Dorsolateral prefrontal cortex (tissue), 122 donors: ENCODE measurements at places on chromosomes 6 and 20. TPM values are rescaled to one million over a fixed set of nuclear protein-coding genes. Genes with fewer than 3 reads are reported as not detected.
A peak's percentile ranks its signal among the peaks of the same experiment; 100 is the strongest.

DNA sequence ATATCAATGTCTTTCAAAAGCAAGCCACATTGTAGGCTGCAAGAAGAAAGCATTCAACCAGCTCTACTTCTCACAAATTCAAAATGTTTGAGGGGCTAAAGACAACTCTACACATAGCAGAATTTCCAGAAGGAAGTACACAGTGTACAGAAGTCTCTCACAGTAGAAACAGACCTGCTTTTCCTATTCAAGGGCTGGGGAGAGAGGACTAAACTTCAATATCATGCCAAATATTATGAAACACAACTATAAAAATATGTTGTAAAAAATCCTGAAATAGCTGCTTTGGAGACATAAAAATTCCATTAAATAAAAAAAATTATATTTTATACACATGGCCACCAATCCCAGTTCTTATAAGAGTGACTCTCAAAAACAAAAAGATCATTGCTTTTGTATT lies 70.8 kb upstream of the IPCEF1 start:
- DNase-seq, result no peak

Gene OXT
- total RNA-seq, result not detected

Gene WFDC2
- 11.7 TPM for total RNA-seq

Gene PSORS1C1
- total RNA-seq, result 1.8 TPM

Gene HTR1B
- total RNA-seq, result 5.4 TPM

Gene SPATS1
- not detected for total RNA-seq

Gene SPEF1
- 5.4 TPM for total RNA-seq

GRCh38 chr6:3997177-3997770 lies 81.7 kb downstream of the FAM217A start:
- no peak for DNase-seq

- peak; percentile 87 for DNase-seq
Observed at GRCh38 chr6:43247114-43247999, 4.1 kb downstream of the TTBK1 start.

DNA sequence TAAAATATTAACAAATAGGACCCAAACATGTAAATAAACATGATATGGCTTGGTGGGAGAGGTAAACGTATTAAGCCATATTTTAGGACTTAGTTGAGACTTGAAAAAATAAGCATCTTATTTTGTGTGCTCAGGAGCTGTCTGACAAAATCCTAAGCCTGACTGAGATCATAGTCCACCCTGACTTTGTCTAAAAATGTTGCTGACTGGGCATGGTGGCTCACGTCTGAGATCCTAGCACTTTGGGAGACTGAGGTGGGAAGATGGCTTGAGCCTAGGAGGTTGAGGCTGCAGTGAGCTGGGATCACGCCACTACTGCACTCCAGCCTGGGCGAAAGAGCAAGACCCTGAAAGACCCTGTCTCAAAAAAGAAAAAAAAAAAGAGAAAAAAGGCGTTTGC lies 52.1 kb downstream of the AIG1 start:
- DNase-seq, result no peak

Gene CNBD2
- total RNA-seq, result 3.9 TPM

DNA sequence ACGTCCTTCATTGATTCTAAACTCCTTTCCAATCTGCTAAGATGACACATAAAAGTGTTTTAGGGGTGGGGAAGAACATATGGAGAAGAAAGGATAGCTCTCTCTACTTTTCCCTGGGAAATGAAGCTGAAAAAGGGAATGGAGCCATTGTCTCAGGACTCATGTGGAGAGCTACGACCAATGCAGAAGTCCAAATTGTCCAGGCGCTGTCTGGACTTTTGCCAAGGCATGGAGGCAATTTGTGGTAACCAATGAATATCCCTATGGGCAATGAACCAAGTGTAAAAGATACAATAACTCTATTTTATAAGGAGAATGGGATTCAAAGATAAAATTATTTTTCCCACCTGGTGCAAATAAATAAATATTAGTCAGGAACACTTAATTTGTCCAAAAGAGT lies 16.1 kb downstream of the FBXL4 start:
- no peak for DNase-seq

- DNase-seq, result no peak
Observed at GRCh38 chr6:156602066-156602385, 175.2 kb upstream of the ARID1B start.

DNA sequence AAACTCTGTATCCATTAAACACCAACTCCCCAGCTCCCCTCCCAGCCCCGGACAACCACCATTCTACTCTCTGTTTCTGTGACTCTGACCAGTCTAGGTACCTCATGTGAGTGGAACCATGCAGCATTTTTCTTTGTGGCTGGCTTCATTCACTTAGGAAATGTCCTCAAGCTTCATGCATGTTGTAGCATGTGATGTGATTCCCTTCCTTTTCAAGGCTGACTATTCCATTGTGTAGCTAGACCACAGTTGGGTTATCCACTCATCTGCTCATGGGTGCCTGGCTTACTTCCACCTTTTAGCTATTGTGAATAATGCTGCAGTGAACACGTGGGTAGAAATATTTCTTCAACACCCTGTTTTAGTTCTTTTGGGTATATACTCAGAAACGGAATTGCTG lies 8.8 kb upstream of the BPHL start:
- no peak for DNase-seq

Gene SLC17A9
- total RNA-seq, result 1.5 TPM

DNA sequence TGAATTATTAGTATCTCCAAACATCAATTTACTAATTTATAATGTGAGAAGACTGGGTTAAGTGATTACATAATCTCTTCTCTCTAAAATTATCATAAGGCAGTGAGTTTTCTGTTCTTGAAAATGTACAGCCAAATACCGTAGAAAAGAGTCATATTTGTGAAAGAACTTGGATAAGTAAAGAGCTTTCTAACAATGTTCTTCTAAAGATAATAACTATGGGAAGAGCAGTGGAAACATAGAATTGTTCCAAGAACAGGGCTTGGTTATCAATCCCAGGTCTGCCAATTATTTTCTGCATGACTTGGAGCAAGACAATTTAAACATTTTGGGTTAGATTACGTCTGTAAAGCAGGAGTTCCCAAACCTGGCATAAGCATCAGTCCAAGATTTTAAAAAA lies 198.1 kb upstream of the SGK1 start:
- DNase-seq, result no peak

Gene GHRH
- not detected for total RNA-seq

DNA sequence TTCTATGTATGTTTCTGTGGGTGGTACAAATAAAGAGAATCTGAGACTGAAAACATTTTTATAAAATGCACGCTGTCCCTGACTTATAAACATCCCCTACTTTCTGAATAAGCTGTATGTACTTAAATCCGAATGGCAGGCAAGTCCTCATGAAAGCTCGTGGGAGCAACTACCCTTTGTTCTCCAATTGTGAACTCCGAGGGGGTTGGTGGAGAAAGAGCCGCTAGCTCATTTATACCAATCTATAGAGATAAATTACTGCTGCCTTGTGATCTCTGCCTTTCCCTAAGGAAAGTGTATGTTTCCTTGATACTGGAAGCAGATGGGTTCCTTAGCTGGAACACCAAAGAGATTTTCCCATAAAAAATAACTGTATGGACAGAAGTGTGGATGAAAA lies 84.5 kb downstream of the GJA10 start:
- DNase-seq, result no peak

GRCh38 chr20:15475483-15475882 lies 1097.8 kb downstream of the KIF16B start:
- peak; percentile 38 for DNase-seq

GRCh38 chr6:150276937-150277742 lies 91.7 kb upstream of the IYD start:
- no peak for DNase-seq

Gene GNRH2
- 2.3 TPM for total RNA-seq

DNA sequence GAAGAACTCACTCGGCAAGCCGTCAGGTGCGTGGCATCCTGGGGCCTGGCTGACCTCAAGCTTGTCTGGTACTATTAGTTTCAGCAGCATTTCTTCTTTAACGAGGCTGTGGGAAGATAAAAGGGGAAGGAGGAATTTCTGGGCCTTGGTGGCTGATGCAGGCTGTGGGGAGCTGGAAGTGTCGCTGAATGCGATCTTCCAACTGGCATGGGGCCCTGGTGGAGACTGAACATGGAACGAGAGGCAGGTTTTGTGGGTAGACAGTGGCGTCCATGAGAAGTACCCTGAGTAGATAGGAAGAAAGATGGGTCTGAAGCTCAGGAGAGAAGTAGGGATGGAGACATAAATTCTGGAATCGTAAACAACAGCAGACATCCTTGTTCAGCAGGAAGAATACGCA lies 23.9 kb downstream of the ERMARD start:
- no peak for DNase-seq

Gene ID1
- total RNA-seq, result 30.8 TPM

DNA sequence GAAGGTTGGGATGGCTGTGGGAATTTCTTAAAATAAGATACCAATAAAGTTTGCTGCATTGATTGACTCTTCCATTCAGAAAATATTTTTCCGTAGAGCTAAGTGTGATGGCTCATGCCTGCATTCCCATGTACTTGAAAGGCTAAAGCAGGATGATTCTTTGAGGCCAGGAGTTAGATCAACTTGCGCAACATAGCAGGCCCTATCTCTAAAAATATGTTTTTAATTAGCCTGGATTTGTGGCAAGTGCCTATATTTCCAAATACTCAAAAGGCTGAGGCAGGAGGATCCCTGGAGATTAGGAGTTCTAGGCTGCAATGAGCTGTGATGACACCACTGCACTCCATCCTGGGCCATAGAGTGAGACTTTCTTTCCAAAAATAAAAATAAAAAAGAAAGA lies 431.2 kb upstream of the PTCHD4 start:
- no peak for DNase-seq

GRCh38 chr20:20207291-20207690 lies 155.0 kb downstream of the CFAP61 start:
- DNase-seq, result no peak

DNA sequence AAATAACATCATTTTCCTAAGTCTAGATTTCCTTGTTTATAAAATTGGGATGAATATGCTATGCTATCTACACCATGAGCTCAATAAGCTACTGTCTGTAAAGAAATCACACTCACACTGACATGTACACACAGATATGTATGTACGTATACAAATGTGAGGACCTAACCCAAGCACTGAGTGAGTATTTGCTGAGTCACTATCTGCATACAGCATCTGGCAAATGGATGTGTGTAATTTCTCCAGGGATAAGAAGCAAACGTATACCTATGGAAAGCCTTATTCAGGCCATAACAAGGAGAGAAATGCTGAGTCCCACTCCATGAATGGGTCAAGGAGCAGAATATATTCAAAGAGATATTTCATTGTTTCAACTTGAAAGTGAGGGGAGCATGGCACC lies 153.9 kb downstream of the LPA start:
- no peak for DNase-seq

DNA sequence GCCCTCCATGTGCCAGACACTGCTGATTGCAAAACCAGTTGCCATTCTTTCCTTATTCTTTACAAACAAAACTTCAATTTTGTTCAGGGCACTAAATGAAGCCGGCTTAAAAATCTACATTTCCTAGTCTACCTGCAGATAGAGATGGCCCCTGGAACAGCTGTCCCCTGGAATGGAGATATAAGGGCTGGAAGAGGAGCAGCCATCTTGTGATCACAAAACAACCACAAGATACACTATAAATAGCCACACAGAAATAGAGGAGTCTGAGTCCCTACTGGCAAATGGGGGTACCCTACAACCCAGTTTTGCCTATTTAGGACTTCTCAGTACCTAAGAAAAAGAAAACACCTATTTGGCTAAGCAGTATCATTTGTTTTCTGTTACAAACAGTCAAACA lies 115.9 kb upstream of the BEND6 start:
- no peak for DNase-seq

DNA sequence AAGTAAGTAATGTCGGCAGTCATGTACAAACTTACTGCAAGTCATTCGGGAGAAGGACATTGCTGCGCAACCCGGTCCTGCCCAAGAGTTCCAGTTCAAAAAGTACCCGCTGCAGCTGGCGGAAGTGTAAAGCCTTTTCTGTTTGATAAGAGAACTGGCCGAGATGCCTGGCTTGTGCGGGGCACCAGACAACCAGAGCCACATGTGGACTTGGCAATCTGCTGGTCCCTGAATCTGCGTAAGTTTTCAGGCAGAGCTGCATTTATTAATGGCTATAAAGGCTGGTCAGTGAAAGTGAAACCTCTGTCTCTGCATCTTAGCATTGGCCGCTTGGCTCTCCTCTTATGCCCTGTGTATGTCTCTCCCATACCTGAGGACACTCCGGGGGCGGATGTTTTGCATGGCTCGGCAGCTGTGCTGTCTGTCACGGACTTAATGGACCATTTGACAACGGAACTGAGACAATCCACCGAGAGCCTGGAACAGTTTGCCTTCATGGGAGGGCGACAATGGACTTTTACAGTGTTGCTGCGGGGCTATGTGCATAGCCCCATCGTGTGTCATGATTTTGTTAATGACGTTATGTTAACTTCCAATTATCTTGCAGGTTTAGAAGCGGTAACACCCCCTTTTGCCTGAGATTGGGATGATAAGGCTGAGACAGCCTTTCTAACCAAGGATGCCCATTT lies 19.8 kb upstream of the RGS17 start:
- no peak for DNase-seq

Gene C6orf58
- total RNA-seq, result not detected

DNA sequence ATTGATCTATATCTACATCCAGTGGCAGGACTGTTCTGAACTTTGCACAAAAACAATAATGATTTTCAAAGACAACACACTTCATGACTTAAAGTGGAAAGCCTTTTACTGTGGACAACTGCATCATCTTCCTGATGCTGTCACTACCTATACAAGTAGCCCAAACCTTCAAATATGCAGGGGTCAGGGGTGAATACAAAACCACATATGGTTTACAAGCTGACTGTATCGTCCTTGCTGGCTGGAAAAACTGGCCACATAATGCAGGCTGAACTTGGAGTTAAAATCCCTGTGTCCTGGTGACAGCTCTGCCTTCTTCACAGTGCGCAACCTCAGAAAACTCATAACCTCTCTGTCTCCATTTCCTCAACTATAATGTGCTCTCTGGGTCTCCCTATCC lies 128.9 kb downstream of the GMDS start:
- no peak for DNase-seq

GRCh38 chr20:31846793-31847138 lies 1.4 kb upstream of the FOXS1 start:
- no peak for DNase-seq

DNA sequence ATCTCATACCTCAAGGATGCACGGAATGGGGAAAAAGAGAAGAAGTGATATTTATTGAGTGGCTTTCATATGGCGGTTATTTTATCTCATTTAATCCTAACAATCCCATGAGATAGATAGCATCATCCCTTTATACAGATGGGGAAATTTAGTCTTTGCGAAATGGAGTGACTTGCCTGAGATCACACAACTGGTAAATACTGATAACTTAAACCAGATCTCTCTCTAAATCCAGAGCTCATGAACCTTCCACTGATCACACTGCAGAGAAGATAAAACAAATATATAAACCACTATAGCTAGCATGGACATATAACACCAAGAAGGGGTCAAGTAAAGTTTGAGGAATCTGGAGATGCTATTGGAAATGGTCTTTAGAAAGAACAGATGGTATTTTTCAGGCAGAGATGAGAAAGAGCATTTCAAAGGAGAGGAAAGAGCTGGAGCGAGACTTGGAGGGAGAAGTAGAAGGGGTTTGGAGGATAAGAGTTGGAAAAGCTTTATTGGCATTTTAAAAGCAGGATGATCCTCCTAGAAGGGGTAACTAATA lies 139.8 kb upstream of the TNFAIP3 start:
- DNase-seq, result no peak

Gene CENPQ
- 5.9 TPM for total RNA-seq
